ENCODE measurements at places on chromosomes 1 and 21.

GRCh38 chr1:219781491-219781890, 146.9 kb downstream of the SLC30A10 start:
- no peak for DNase-seq

GRCh38 chr1:207067185-207067584, 14.1 kb downstream of the PFKFB2 start:
- DNase-seq = no peak

DNA sequence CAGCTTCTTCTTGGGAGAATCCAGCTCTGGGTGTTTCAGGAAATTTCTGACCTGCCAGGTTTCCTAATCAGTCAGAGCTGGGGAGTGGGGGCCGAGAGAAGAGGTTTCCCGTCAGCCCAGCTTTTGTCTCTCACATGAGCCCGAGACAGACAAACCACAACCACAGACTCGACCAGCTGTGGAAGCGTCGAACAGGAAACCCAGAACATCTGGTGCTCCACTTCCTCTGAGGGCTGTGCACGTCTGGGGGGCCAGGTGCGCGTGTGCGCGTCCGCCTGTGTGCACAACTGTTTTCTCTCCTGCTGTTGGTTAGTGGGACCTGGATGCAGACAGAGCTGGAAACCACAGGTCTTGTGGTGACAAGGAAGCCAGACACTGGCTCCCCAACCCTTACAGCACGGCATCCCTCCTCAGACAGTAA, 113.0 kb upstream of the SLC25A33 start:
- DNase-seq = no peak

DNA sequence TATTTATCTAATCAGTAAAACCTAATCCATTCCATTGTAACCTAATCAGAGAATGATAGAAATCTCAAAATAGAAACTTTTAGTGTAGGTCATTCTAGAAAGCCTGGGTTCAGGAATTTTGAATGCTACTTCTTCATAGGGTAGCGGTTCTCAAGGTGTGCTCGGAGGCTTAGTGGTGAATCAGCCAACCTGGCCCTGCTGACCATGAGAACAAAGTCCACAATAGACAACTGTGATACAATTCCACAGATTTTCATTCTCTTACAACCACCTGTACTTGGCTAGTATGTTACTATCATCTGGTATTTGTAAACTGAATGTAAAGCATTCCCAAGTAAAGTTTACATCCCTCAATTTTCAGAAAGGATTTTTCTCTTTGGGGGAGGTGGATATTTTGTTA, 7.5 kb upstream of the PUM1 start:
- no peak for DNase-seq

DNA sequence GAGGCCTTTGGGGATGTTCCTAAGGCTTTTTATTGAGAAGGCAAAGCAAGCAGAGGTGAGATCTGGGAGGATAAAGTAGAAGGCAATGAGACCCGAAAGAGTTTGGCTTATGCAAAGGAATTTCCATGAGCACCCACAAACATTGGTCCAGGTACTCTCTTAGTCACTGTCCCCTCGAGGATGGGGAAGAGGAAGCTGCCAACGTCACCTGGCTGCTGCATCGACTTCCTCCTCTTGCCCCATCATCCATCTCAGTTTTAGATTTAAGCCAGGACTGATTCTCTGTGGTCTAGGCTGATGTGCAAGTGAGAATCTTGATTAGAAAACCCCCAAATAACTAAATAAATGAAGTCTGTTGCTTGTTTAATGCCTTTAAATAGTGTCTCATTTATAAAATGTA, 28.7 kb downstream of the RUNX1 start:
- DNase-seq = no peak

DNA sequence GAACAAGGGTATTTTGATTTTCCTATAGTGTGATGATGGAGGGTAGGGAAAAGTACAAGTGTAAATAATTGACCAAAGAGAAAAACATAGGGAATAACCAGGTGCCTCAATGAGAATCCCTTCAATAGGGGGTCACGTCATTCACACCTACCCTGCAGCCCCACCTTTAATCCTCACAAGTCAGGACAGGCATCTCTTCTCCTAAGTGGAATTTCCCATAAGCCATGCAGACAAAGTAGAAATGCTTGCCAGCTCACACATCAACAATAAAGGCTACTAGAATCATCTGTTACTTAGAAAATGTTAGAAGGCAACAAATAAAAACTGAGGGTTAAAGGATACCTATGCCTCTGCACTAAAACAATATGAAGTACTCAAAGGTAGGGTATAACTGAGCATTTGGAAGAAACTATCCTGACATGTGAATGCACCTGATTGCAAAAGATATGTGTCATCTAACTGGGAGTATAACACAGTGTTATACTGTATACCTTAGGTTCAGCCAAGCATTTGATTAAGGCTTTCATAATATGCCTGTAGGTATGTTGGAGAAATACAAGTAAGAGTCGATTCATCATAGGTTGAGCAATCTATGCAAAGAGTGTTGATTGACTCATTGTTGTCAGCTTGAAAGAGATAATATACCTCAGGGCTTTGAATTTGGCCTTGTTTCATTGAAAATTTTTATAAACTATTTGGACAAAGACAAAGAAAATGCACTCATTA, 32.4 kb upstream of the ATP1A1 start:
- no peak for DNase-seq

GRCh38 chr1:177848577-177848976, 121.3 kb downstream of the SEC16B start:
- DNase-seq = no peak

DNA sequence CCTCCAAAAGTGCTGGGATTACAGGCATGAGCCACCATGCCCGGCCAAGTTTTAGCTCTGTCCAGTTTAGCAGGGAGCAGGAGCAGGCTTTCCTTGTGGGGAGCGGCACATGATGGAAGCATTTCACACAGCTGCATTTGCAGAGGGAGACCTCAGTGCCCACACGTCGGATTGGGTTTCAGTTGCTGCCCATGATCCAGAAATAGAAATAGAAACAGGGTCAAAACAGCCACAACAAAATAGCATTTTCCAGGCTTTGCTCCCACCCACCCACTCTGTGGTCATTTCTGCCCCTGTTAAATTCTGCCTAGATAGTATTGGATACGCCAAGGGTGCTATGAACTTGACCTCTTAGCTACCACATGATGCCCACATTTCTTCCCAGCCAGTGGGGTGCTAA, 128.4 kb downstream of the CNIH3 start:
- no peak for DNase-seq
